ENCODE measurements at places on chromosomes 5 and 9. TPM values are rescaled to one million over a fixed set of nuclear protein-coding genes. Genes with fewer than 3 reads are reported as not detected.
A peak's percentile ranks its signal among the peaks of the same experiment; 100 is the strongest.

GRCh38 chr5:176888865-176889165 is 10.3 kb downstream of the HK3 start:
- H3K36me3 ChIP-seq: no peaks in the 10 kb centered on the region
- no peaks in the 10 kb centered on the region for H3K4me1 ChIP-seq
- no peak for DNase-seq
- H3K27ac ChIP-seq: no peak overlapping the region
- H3K4me3 ChIP-seq: no peak overlapping the region

DNA sequence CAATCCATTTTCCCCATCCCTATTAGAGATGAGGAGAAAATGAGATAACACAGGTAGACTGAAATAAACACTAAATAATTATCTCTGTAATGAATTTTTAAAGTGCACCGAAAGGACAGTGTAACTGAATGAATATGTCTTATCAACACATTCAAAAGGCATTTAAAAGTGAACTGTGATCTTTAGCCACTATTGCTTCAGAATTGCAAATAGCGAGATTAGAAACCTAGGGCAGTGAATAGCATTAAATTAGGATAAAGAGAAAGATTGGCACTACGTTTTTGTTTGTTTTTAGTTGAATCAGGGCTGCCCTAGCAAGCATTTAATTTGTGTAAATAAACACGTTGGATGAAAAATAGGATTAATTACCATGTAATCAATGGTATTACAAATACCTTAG is 537.5 kb downstream of the ELAVL2 start:
- no peak overlapping the region for H3K4me3 ChIP-seq
- H3K4me1 ChIP-seq: no peaks in the 10 kb centered on the region
- no peak overlapping the region for H3K27ac ChIP-seq

SLC31A1 gene
- 35.8 TPM for total RNA-seq

- peaks cover 59% of the 10 kb centered on the region for H3K4me1 ChIP-seq
- peak overlapping the region; percentile 93 for H3K27ac ChIP-seq
- DNase-seq: peak; percentile 94
- peak overlapping the region; percentile 42 for H3K4me3 ChIP-seq
- H3K36me3 ChIP-seq: no peaks in the 10 kb centered on the region
Measured at GRCh38 chr9:96553070-96553469, 66.6 kb downstream of the CDC14B start.

- H3K27ac ChIP-seq: no peak overlapping the region
- DNase-seq: no peak
- no peaks in the 10 kb centered on the region for H3K36me3 ChIP-seq
- no peaks in the 10 kb centered on the region for H3K27me3 ChIP-seq
- H3K4me3 ChIP-seq: no peak overlapping the region
Measured at GRCh38 chr5:148974642-148975327, 88.1 kb downstream of the SH3TC2 start.

GRCh38 chr5:76762484-76762883 is 46.6 kb downstream of the F2R start:
- H3K27ac ChIP-seq: no peak overlapping the region
- H3K36me3 ChIP-seq: no peaks in the 10 kb centered on the region
- DNase-seq: no peak
- no peak overlapping the region for H3K4me3 ChIP-seq

NR5A1 gene
- total RNA-seq: not detected

DNA sequence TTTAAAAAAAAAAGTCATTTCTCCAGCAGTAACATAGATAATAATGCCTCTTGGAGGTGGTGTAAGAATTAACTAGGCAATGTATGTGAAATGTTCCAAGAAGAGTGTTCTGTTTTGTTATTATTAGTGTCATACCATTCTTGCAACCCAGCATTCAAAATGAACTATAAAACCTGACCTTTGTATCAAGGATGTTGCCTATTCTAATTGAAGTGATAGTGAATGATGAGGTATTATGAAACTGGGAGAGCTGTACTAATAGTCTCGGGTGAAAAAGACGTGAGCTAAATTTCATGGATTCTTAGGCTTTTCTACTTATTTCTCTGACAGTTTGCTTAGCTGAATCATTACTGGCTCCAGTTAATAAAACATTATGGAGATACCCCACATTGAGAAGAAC is 224.6 kb downstream of the CD180 start:
- no peaks in the 10 kb centered on the region for H3K36me3 ChIP-seq
- DNase-seq: no peak
- no peak overlapping the region for H3K27ac ChIP-seq
- no peak overlapping the region for H3K4me3 ChIP-seq

- H3K36me3 ChIP-seq: no peaks in the 10 kb centered on the region
- H3K27ac ChIP-seq: no peak overlapping the region
- 0 out of 2 replicates have a peak, but pooled peaks cover 7% of the 10 kb centered on the region for H3K4me1 ChIP-seq
- H3K4me3 ChIP-seq: no peak overlapping the region
Measured at GRCh38 chr5:41980396-41980795, 55.3 kb downstream of the FBXO4 start.

ANXA2R gene
- 1.2 TPM for total RNA-seq

GRCh38 chr5:142674531-142675469 is 11.1 kb downstream of the FGF1 start:
- peak; percentile 89 for DNase-seq
- peak overlapping the region; percentile 64 for H3K27ac ChIP-seq
- peaks cover 36% of the 10 kb centered on the region for H3K4me1 ChIP-seq
- no peaks in the 10 kb centered on the region for H3K36me3 ChIP-seq

- H3K4me1 ChIP-seq: no peaks in the 10 kb centered on the region
- H3K4me3 ChIP-seq: peak overlapping the region; percentile 57
- H3K27me3 ChIP-seq: peaks cover 77% of the 10 kb centered on the region
- no peaks in the 10 kb centered on the region for H3K36me3 ChIP-seq
- H3K27ac ChIP-seq: no peak overlapping the region
Measured at GRCh38 chr5:135543001-135543484, 7.3 kb upstream of the NEUROG1 start.

BAAT gene
- total RNA-seq: not detected

DNA sequence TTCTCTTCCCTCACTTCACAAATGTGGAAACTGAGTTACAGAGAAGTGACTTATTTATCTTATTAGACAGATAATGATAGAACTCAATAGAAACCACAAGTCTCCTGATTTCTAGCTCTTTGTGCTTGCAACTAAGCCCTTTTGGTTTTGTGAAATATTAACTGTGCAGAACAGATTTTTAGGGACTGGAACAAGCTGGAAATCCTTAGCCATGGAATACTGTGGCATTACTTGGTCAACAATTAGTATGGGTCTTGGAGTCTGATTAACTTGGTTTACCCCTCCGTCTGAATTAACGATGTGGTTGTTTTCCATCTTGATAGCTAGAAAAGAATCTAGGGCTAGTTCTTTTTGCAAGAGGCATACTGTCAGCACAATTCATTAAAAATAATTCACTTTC is 584 bp upstream of the KLF9 start:
- no peaks in the 10 kb centered on the region for H3K27me3 ChIP-seq
- peak overlapping the region; percentile 95 for H3K4me3 ChIP-seq
- no peak for DNase-seq
- peak overlapping the region; percentile 100 for H3K27ac ChIP-seq

GRCh38 chr5:63089147-63089546 is 510.5 kb downstream of the LRRC70 start:
- H3K36me3 ChIP-seq: no peaks in the 10 kb centered on the region
- no peak for DNase-seq
- H3K4me3 ChIP-seq: no peak overlapping the region
- H3K27ac ChIP-seq: no peak overlapping the region
- H3K27me3 ChIP-seq: no peaks in the 10 kb centered on the region
- no peaks in the 10 kb centered on the region for H3K4me1 ChIP-seq

DNA sequence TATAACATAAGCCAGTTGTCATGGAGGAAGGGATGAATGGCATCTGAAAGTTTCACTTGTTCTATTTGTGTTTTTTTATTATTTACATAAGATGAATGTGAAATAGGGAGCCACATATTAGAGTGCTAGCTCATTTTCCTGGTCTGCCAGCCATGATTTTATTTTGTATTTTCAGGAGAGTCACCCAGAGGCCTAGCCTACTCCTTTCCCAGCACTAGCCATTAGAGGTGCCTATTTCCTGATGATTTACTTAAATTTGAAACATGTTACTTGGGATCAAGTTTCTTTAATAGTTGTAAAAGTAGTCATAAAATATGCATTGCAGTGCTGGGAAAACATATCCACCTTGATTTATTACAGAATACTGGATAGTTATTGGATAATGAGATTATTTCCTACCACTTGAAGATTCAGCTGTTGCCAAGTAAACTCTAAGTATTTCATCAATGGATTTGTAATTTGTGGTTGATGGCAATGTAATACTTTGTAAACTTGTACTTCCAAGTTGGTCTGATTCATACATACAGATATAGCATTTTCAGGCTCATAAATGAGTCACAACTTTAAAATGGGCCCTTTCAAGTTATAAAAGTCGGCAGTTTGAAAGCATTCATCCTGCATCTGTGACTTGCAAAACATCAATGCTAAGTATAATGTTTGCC is 50.8 kb downstream of the KCNN2 start:
- peak; percentile 60 for DNase-seq
- peaks cover 11% of the 10 kb centered on the region for H3K27me3 ChIP-seq
- no peaks in the 10 kb centered on the region for H3K36me3 ChIP-seq
- no peak overlapping the region for H3K4me3 ChIP-seq

CDC25C gene
- total RNA-seq: 5.9 TPM

UTP15 gene
- total RNA-seq: 26.2 TPM

- peaks cover 13% of the 10 kb centered on the region for H3K36me3 ChIP-seq
- H3K27ac ChIP-seq: no peak overlapping the region
- H3K27me3 ChIP-seq: no peaks in the 10 kb centered on the region
- no peak for DNase-seq
Measured at GRCh38 chr9:127548352-127548881, 63.7 kb upstream of the STXBP1 start.

CAPSL gene
- total RNA-seq: 4.5 TPM

DNA sequence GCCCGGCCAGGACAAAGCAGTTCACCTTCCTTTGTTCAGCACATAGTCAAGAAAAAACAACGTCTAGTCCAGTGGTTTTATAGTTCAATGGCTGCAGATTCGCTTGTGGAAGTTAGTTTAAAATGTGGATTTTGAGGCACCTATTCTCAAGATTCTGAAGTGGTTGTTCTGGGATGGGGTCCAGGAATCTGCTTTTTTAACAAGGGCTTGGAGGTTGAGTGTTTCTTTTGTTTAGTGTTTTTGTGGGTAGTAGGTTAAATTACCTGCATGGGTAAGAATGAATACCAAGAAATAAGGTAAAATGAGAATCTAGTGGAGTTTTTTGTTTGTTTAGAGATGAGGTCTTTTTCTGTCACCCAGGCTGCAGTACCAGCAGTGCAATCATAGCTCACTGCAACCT is 28.4 kb upstream of the NADK2 start:
- no peak overlapping the region for H3K4me3 ChIP-seq
- no peak overlapping the region for H3K27ac ChIP-seq
- no peaks in the 10 kb centered on the region for H3K36me3 ChIP-seq
- no peaks in the 10 kb centered on the region for H3K27me3 ChIP-seq
- no peak for DNase-seq

GRCh38 chr9:127033061-127033460 is 89.4 kb downstream of the ANGPTL2 start:
- no peak overlapping the region for H3K4me3 ChIP-seq
- no peaks in the 10 kb centered on the region for H3K27me3 ChIP-seq
- H3K4me1 ChIP-seq: 0 out of 2 replicates have a peak, but pooled peaks cover 11% of the 10 kb centered on the region
- H3K27ac ChIP-seq: no peak overlapping the region
- DNase-seq: no peak

STING1 gene
- total RNA-seq: 75.0 TPM

CAMK4 gene
- total RNA-seq: 3.6 TPM

DNA sequence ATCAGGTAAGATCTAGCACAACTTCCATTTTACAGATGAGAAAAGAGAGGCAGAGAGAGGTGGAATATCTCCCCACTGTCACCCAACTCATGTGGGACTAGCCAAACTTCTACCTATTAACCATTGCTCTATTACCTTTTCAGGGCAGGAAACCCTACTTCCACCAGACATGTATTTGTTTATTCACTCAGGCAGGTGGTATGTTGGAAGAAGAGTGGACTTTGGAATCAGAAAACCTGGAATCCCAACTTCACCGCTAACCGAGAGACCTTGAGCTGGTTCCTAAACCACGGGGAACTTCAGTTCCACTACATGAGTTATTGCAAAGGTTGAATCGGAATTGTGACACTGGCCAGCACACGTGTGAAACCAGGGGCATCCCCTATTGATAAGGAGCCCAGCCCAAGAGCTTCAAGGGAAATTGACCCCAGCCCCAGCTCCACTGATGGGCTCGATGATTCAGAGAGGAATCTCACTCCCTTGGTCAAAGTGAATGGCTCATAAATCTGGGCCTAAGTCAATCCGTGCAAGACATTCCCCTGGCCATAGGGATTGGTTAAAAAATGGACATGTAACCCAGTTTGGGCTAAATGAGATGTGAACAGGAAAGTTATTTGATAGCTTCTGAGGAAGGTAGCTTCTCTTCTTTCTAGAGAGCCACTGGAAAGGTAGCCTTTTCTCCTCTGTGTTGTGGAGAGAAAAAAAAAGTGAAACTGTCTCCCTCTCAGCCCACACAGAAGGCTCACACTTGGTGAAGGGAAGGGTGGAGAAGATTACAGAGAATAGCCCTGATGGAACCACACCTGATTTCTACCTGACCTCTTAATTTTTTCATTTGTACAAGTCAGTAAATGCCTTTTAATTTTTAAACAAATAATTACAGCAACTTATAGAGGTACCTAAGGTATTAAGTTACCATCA is 5.5 kb upstream of the GLIS3 start:
- peaks cover 43% of the 10 kb centered on the region for H3K4me1 ChIP-seq
- peak overlapping the region; percentile 85 for H3K27ac ChIP-seq
- no peak overlapping the region for H3K4me3 ChIP-seq
- no peaks in the 10 kb centered on the region for H3K27me3 ChIP-seq
- H3K36me3 ChIP-seq: no peaks in the 10 kb centered on the region

BRINP1 gene
- 9.0 TPM for total RNA-seq

Data from GM23248 (cell line).